ENCODE measurements at places on chromosomes 5 and 9.
A peak's percentile ranks its signal among the peaks of the same experiment; 100 is the strongest.

DNA sequence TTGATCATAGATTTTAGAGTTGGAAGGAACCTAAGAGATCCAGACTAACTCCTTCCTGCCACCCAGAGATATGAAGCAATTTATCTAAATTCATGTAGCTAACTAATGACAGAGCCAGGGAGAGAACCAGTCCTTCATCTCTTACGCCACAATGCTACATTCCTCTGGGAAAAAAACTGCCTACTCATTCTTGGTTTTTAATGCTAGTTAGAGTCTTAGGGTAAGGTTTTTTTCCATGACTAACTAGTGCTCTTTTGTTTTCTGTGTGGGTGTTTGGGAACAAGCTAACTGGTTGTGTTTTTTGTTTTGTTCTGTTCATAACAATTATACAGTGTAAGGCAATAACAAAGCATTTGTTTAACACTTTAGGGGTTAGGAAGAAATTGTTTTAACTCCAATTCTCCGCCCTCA, 52.4 kb downstream of the SLC44A1 start:
- peak; percentile 51 for DNase-seq

DNA sequence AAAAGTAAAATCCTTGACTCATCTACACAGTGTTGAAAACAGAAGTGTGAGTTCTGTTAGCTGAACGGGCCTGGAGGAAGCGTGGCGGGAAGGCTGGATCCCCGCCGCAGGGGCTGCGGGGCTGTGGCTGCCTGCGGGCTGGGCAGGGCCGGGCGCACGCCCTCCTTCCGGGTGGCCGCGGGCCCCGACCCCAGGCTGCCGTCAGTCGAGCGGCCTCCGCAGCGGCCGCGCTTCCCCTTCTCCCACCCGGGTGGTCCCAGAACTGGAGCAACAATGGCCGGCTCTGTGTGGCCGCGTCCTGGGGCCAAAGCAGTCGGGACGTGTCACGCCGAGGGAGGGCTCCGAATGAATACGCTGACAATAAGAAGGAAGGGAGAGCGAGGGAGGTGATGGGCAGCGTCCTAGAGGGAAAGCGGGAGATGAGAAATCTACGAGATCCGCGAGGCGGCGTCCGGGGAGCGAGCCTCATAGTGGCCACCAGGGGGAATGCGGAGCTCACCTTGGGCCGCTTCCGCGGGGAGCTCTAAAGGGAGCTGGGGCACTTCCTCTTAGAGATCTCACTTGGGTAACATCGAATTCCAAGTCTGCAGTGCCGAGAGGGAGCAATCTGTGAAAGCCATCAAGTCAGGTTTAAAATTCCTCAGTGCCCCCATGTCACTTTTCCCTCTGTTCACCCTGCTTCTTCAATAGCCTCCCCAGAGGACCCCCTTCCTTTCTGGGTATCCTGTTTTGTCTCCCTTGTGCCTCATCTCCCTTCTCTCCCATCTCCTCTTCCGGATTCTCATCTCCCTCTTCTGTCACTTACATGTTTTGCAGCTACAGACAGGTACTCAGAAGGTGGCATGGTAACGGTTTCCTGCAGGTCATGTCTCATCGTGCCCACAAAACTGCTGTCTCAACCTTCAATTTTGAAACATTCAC, 83.9 kb downstream of the SLC1A3 start:
- DNase-seq: peak; percentile 85

- peak; percentile 68 for DNase-seq
Observed at GRCh38 chr9:6788162-6789016, 30.6 kb downstream of the KDM4C start.

- no peak for DNase-seq
Observed at GRCh38 chr5:160506006-160507004, 84.7 kb downstream of the PTTG1 start.

DNA sequence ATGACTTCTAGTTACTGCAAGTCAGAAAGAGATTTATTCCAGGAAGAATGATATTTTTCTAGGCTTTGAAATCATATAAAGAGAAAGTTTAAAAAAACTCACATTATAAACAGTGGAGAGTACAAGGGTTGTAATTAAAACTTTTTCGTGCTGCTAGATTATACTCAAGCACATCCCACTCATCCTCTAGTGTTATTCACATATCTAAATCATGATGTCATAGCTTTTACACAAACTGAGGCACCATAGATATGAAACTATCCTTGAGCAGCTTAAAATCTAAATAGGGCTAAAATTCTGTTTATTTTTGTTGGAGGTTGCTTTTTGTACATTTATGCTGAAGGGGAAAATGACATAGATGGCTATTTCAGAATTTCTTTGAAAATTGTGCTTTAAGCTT, 30.0 kb downstream of the TENT2 start:
- DNase-seq: no peak

GRCh38 chr9:125532412-125532811, 174.6 kb downstream of the MAPKAP1 start:
- no peak for DNase-seq

GRCh38 chr5:40436535-40437237, 243.0 kb upstream of the PTGER4 start:
- no peak for DNase-seq

DNA sequence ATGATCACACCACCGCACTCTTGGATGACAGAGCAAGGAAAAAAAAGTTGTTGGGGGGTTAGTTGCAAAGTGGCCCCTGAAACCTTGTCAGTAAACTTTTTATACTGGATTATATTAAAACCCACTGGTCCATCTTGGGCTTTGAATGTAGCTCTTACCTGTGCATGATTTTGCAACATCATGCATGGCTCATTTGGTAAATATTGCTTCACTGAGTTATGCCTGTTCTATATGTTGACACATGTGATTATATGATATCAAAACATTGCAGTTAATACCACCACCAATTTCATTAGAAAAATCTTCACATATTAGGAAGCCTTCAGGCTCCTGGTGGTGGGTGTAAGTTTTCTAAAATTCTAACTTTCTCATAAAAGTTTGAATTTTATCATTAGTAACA, 41.9 kb downstream of the DYNC2I2 start:
- DNase-seq: no peak

GRCh38 chr5:92163906-92164305, 780.8 kb upstream of the ARRDC3 start:
- no peak for DNase-seq

- no peak for DNase-seq
Observed at GRCh38 chr5:68411161-68411560, 195.6 kb downstream of the PIK3R1 start.

- peak; percentile 53 for DNase-seq
Observed at GRCh38 chr9:132114102-132114707, 34.5 kb upstream of the MED27 start.

DNA sequence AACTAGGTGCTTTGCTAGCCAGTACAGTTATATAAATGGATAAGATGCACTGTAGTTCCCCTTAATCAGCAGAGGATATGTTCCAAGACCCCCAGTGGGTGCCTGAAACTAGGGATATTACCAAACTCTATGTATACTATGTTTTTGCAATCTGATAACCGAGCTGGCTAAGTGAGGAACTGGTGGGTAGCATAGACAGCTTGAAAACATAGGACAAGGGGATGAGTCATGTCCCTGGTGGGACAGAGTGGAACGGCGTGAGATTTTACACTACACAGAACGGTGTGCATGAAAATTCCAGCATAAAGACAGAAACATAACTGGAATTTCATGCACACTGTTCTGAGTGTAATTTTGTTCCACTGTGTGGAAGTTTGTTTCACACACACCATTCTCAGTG, 86.9 kb downstream of the BASP1 start:
- DNase-seq: peak; percentile 76

DNA sequence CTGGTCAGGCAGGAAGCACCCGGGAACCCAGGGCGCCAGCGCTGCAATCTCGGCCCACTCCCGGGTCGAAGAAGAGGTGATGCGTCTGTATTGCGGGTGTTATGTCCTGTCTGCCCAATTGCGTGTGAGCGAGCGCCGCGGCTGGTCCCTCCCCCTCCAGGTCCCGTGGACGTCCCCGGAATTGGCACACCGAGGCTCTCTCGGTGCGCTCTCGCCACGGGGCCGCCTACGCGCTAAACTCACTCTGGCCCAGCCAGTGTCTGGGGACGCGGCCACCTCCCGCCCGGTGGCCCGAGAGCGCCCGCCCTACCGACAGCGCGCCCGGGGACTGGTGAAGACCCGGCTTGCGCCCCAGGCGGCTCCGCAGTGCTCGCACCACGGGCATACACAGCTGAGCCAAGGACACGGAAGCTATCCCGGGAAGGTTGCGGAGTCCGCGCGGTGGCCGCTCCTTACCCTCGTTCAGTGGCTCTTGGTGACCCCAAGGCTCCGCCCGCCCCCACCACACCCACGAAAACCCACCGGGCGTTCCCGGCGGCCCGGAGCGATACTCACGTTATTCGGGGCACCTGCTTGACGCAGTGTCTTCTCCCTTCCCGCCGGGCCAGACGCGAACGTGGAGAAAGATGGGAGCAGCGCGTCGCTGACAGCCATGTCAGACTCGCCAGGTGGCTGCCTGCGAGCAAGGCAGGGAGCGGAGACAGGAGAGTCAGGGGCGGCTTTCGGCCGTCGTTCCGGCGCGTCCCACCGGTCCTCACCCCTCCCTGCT, 1.0 kb downstream of the KLF4 start:
- DNase-seq: peak; percentile 61

GRCh38 chr9:81777482-81777881, 88.1 kb upstream of the TLE1 start:
- no peak for DNase-seq

DNA sequence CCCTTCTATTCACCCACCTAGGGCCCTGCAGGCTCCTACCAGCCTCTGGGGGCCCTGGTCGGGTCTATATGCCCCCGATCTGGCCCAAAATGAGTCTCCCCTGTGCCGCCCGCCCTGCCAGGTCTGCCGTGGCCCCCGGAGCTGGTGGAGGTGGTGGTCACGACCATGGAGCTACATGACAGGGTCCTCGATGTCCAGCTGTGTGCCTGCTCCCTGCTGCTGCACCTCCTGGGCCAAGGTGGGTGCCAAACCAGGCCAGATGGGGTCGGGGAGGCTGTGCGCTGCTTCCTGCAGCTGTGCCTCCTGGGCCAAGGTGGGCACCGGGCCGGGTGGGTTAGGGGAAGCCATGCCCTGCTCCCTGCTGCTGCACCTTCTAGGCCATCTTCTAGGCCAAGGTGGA, 17.5 kb downstream of the REXO4 start:
- DNase-seq: no peak

GRCh38 chr5:17448877-17449276, 49.2 kb upstream of the TAF11L2 start:
- DNase-seq: no peak

GRCh38 chr9:91424403-91425176, 958 bp upstream of the NFIL3 start:
- DNase-seq: peak; percentile 62

- DNase-seq: no peak
Observed at GRCh38 chr5:36301858-36302603, at the start of gene RANBP3L. TSS of gene RANBP3L (minus strand) at chr5:36301902. CDS start at chr5:36301416, 486 bp downstream.

- no peak for DNase-seq
Observed at GRCh38 chr9:130242270-130243014, 23.1 kb upstream of the HMCN2 start.

GRCh38 chr9:77592476-77592875, 55.6 kb downstream of the GNA14 start:
- DNase-seq: no peak

DNA sequence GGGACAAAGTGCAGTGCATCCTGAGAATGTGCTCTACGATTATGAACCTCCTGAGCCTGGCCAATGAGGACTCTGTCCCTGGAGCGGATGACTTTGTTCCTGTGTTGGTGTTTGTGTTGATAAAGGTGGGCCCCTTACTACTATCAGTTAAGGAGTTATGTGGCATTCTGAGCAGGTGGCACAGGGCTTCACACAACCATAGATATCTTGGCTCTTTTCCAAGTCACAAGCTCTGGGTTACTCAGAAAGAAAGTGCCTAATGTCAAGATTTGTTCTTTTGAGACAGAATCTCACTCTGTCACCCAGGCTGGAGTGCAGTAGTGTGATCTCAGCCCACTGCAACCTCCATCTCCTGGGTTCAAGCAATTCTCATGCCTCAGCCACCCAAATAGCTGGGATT, 99.0 kb downstream of the GAPVD1 start:
- no peak for DNase-seq

DNA sequence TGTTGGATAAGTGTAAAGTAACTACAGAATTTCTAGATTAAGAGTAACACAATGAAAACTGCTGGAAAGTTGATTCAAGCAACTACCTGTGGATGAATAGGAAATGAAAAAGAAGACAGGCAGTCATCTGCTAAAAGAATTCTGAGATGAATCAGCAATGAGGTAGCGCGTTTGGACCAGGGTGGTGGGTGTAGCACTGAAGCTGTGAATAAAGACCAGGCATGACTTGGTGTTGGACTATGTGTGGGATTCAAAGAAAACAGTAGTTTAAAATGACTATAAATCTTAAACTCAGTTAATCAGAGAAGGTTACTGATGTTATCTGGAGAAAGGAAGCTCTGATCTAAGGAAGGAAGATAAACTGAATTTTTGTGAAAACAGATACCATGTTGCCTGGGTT, 159.8 kb downstream of the FBN2 start:
- no peak for DNase-seq

DNA sequence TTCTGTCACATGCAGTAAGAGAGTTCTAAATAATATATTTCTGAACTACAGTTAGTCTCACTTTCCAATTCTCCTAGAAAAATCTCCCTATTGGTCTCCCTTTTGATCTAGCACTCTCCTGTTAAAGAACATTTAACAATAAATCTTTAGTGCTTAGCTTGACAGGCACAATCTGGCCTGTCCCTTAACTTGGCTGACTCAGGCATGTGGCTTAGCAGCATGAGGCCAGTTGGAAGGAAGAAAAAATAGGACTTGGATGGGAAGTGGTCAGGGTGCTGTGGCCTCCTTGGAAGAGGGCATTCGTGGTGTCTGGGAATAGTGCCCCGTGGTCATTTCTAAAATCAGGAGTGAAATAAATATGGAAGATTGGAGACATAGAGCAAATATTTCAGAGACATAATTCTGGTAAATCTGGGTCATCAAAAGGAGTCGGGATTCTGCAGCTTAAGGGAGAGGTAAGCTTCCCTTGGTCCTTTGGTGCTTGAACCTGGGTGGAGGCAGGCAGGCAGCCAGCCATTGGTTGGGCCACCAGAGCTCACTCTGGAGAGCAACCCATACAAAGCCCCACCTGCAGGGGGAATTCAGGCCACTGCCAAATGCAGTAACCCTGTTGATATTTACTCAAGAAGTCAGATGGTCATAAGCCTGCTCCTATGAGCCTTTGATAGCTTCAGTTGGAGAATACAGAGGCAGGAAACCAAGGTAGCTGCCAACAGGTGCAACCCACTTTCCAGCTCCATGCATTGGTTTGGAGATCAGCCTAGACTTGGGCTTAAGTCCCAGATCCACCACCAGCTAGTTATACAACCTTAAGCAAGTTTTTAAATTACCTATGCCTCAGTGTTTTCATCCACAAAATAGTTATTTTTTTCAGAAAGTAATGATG, 28.8 kb upstream of the TLE4 start:
- no peak for DNase-seq

GRCh38 chr9:99057665-99058625, 47.0 kb upstream of the TGFBR1 start:
- no peak for DNase-seq

GRCh38 chr9:88567870-88568269, 32.9 kb downstream of the NXNL2 start:
- no peak for DNase-seq

DNA sequence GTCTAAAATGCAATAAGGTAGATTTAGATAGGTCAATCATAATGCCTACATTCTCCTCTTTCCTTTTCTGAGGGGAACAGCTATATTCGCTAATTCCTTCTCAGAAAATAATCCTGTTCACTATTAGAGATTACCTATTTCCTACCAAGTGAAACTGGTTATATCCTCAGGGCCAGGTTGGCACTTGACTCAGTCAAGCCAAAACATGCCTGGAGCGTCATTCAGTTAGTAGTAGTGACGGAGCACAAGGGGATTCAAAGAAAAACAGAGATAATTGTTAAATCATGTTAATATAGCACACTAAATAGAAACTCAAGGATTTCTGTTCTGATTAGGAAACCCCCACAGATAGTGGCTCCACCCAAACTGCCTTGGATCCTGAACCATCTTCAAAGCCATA, 515.4 kb upstream of the PTPRD start:
- DNase-seq: no peak
